ENCODE measurements at places on chromosomes 6 and 20.

DNA sequence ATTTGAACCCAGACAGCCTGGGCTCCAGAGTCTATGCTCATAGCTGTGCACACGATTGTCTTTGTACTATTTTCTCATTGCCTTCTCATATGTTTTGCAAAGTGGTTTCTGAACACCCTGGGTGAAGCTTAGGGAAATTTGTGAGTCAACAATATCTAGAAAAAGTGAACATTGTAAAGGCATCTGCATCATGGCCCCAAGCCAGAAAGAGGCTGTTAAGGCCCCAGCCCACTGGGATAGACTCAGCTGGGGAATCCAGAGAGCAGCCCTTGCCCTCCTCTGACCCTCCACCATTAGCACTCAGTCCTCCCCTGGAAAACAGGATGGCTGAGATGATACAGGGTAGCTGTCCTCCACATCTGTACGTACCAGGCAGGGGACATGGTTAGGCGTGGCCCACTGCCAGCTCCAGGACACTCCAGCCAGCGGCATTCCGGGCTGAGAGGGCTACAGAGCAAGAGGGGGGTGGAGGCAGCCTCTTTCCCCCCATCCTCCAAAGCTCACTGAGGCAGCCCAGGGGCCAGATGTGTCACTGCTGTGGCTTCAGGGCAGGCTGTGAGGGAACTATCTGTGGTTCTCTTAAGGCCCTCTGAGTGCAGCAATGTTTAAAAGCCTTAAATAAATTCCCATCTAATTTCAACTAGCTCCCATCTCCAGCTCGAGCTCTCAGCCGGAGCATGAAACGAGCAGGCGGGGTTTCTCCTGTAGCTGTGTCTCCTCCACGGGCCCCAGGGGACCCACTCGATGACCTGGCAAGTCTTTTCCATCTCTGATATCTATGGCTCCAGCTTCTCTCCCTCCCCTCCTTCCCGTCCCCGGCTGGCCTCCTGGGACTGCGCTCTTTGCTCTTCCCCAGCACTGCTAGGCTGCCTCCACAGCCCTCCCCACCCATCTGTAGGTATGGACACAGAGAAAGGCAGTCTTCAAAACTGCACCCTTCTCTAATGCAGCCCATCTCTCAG is 209.4 kb upstream of the LRFN2 start:
- DNase-seq, result no peak

GRCh38 chr6:149628875-149629510 is 19.5 kb downstream of the KATNA1 start:
- no peak for DNase-seq

DNA sequence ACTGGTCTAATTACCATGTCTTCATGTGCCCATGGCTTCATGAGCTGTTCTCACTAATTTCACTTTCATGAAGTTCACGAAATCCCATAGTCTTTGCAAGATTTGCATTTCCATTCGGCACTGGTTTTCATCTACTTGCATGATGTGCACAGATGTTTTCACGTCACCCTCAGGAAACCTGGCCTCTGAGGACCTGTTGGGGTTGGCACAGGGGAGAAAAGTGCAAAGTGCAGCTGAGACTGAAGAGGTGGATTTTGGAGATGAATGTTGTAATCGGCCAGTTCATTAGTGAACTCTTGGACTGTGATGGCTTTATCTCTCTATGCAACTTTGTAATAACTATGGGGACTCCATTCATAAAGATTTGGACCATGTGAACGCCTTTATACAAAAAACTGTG is 80.2 kb upstream of the SULF2 start:
- no peak for DNase-seq

DNA sequence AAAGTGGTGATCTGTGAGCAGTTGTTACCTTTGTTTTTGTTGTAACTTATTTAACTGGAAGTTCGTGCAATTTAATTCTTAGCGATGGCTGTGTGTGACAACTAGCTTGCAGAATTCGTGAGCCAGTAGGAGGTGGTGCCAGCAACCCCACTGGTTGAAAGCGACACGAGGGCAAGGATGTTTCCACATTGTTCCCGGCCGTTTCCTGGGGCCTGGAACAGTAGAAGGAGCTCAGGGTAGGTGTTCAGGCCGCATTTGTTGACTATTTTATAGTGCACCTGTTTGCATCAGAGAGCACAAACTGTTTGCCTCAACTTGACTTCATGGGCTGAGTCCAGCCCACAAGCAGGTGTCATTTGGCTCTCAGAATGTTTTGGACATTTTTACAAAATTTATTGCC is 112.1 kb upstream of the PTPN1 start:
- no peak for DNase-seq

- DNase-seq, result no peak
These were observed 18.9 kb downstream of the C6orf132 start for GRCh38 chr6:42123379-42124103.

GRCh38 chr6:76026101-76026500 is 46.4 kb downstream of the IMPG1 start:
- DNase-seq, result no peak

- no peak for DNase-seq
These were observed 18.4 kb downstream of the C6orf89 start for GRCh38 chr6:36904114-36904513.

DNA sequence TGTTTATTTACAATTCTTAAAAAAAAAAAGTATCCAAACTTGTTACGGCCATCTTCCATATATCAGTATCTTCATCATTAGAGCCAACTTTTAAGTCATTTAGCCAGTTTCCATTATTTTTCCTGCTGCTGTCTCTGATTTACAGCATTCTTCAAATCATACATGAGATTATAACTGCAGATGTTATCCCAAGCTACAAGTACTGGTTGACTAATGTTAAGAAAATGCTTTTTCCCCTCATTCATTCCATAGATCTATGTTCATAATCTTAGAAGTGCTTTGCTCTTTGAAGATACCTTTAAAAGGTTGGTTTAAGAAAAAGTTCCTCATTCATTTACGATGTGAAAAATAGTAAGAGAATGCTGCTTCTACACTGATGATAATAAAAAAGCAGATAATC is 158.7 kb downstream of the RNGTT start:
- no peak for DNase-seq

- no peak for DNase-seq
These were observed 9.6 kb downstream of the DLGAP4 start for GRCh38 chr20:36315545-36316351.

DNA sequence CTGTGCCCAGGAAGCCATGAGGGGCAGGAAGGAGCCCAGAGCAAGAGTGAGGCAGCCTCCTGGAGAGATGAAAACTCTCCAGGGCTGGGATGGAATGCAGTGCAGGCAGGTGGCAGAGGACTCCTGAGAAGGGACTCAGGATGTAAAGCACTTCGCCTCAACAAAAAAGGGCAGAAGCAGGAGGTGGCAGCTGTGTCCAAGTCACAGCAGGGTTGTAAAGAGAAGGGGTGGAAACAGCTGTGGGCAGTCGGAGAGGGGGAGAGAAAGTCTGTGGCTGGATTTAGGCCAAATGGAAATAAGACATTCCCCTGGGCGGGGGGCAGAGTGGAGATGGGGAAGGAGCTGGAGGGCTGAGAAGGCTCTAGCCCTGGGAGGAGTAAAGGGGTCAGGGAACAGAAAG is 34.9 kb downstream of the CYP21A2 start:
- no peak for DNase-seq

DNA sequence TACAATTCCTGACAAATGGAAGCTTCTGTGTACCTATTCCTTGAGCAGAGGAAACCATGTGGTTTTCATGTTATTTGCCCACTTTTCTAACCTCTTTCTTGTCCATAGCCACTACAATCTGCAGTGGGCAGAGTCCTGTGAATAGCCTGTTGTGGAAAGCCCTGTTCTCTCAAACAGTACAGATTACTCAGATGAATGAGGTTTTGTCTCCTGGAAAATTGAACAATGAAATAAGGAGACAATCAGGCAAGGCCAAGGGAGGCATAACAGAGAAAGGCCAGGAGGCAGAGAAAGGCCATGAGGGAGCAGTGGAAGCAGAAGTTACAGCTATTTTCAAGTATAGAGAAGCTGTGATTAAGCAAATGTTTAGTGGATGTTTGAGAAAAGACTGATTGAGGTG is 189.3 kb downstream of the GRIK2 start:
- DNase-seq, result no peak

DNA sequence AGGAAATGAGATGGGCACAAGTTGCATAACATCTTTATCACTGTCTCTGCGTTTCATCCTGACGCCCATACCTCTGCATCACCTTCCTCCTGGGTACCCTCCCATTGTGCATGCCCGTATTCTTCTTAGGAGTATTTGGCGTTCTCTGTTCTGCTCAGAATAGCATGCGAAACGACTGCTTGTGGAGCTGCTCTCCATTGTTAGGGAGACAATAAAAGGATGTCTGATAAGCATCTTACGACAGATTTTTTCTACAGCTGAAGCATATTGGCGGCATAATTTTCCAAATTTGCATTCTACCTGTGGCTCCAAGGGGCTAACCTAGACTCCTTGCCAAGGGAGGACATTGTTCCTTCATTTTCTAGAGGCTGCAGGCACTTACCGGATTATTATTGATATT is 118.6 kb downstream of the EDN1 start:
- DNase-seq, result no peak

DNA sequence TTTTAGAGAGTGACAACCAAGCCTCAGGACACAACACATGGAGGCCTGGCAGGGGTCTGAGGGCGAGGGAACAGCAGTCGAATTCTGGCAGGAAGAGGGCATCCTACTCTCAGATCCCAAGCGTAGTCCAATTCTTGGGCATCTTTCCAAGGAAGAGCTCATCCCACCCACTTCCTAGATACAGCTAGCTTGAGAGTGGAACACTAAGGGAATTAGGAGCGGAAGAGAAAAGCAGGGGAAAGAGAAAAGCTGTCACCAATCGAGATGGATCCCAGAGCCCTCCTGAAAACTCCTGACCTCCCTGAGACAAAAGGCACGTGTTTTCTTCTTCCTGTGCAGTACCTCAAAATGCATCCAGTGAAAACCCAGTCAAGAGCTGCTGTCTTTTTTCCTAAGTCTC is 67.1 kb downstream of the GFOD1 start:
- DNase-seq, result no peak

DNA sequence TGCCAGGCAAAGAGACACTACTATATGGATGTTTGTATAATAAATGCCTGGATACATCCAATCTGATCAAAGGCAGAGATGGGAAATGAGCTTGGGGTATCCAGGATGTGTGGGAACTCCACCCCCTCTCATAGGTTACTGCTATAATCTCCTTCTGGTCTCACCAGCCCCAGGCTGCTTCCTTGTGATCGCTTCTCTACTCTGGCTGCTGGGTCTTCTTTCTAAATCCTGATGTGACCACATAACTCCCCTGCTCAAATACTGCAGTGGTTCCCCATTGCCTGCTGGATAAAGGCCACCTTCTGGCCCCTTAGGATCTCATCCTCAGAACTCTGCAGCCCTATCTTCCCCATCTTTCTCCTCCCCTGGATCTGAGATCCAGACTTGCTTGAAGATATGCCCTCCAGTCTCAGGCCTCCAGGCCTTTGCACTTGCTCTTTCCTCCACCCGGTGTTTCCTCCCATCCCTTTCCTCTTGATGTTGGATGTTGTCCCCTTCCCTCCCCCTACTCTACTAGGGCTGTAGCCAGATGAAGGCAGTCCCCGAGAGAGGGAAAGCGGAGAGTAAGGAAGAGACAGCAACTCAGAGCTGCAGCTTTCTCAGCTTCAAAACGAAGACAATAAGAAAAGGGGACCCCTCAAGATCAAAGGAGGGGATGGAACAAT is 828 bp upstream of the XKR7 start:
- DNase-seq, result no peak

GRCh38 chr6:112311950-112312547 is 35.1 kb upstream of the RFPL4B start:
- no peak for DNase-seq

DNA sequence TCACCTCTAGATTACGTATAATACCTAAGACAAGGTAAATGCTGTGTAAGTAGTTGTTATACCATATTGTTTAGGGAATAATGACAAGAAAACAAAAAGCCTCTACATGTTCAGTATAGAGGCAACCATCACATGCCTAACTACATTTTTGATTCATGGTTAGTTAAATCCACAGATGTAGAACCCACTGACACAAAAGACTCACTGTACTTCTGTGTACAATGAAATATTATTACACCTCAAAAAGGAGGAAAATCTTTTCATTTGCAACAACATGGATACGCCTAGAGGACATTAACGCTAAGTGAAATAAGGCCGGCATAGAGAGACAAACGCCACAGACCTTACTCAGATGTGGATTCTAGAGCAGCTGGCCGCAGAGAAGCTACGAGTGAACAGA is 50.5 kb downstream of the NINL start:
- DNase-seq, result no peak

DNA sequence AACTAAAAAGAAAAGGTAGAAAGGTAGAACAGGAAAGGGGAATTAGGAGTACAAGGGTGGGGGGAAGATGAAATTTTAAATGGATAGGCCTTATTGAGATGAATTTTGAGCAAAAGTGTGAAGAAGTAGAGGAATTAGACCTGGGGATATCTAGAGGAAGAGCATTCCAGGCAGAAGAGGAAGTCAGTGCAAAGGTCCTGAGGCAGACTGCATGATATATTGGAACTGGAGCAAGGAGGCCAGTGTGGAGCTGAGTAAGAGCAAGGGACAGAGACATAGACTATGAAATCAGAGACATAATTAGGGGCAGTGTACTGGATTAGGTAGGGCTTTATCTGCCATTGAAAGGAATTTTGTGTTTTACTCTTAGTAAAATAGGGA is 40.4 kb downstream of the MAPK14 start:
- DNase-seq, result no peak

- peak; percentile 46 for DNase-seq
These were observed 2.9 kb upstream of the RAB22A start for GRCh38 chr20:58306421-58307261.

DNA sequence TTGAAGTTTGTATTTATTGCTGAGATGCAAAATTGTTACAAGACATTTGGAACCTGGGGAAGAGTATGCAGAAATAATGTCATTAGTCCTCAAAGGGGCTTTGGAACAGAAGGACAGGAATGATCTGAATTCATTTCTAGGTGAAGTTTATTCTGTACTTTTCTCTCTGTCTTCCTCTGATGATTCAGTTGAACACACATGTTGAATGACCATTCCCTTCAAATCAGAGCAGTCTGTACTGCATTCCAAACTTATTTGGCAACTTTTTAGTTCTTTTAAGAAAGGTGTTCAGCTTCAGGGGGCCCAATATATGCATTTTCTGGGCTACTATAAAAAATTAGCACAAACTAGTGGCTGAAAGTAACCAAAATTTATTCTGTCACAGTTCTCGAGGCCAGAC is 213.9 kb upstream of the LAMP5 start:
- DNase-seq, result no peak

GRCh38 chr6:141531040-141531439 is 601.7 kb upstream of the GJE1 start:
- DNase-seq, result no peak

DNA sequence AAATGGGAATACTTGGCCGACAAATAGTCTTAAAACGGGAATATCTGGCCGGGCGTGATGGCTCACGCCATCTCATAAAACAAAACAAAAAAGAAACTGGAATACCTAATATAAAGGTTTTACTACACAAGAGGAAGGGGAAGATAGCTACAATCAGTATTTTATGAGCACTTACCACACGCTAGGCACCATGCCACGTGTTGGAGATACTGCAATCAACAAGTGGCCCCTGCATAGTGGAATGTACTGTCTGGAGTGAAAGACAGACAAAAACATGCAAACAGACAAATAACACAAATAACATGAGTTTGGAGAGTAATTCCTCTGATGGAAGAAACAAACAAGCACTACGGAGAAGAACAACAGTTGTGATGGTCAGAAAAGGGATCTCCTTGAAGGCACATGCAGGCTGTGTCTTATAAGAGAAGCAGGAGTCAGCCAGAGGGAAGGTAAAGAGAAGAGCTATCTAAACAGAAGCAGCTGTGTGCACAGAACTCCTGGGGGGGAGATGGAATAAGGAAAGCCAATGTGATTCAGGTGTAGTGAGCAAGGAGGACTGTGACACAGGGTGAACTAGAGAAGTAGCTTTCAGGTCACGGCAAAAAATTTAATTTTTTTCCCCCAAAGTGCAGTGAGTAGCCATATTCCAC is 39.1 kb upstream of the AKIRIN2 start:
- no peak for DNase-seq

Data from stimulated activated CD8-positive, alpha-beta memory T cell treated with anti-CD3 and anti-CD28 coated beads, Interleukin-7, amount 100 ng/mL, for 1 hour (primary cell).